ENCODE measurements at places on chromosomes 16 and 17.

- no peak for DNase-seq
These were observed 38.4 kb downstream of the RANBP10 start for GRCh38 chr16:67767953-67768352.

DNA sequence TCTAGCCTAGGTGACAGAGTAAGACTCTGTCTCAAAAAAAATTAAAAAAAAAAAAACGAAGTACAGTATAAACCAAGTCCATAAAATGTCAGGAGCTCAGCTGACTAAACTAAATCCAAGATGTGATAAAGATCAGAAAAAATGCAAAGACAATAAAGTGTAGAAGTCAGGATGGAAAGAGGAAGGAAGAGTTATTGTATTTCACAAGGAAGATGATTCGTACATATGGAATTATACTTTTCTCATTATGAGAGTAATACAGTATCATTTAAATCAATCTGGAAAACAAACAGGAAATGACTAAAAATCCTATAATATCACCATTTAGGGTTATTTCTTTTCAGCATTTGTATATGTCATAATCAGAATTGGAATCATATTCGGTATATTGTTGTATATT lies 11.4 kb upstream of the APOH start:
- DNase-seq = no peak

DNA sequence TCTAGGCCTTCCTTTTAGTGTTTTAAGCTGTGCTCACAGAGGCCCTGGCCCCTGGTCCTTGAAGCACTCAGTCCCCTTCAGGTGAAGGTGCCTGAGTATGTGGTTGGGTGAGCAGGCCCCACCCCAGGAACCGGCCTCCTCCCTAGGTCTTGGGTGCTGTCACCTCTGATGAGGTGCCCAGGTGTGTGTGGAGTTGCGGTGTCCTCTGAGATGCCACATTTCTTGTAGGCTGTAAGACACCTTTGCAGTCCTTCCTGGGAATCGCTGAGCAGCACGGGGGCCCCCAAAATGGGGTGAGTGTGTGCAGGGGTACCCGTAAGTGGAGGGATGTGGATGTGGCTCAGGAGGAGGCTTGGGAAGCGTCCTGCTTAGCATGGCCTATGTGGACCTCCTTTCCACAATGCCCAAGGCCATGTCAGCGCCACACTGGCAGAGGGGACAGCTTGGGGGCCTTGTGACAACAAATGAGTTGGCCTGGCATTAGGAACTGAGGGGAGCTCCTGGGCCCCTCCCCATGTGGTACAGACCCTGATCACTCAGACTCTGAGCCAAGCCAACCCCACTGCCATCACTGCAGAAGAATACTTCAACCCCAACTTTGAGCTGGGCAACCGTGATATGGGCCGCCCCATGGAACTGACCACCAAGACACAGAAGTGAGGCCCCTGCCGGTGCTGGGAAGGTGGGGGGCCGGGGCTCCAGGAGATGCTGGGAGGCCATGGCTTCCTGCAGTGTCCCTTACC lies 11.2 kb downstream of the CORO6 start:
- no peak for DNase-seq

GRCh38 chr17:42193969-42194899 lies at the start of gene GHDC:
TSS of gene GHDC (minus strand) at chr17:42194494. CDS start at chr17:42193581, 913 bp downstream.
- peak; percentile 87 for DNase-seq

DNA sequence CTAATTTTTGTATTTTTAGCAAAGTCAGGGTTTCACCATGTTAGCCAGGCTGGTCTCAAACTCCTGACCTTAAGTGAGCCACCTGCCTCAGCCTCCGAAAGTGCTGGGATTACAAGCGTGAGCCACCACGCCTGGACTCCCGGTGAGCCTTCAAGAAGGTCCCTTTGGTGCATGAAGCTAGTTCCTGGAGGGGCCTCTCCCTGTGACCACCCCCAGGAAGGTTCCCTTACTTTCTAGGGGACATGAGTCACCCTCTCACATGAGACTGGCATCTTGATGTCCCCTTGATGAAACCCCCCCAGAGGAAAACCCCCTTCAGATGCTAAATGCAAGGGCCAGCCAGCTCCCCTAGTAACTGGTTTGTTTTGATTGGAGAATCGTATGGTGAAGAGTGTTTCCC lies 12.8 kb downstream of the CARHSP1 start:
- no peak for DNase-seq

- DNase-seq = no peak
These were observed 236.3 kb downstream of the SEC14L1 start for GRCh38 chr17:77376795-77377709.

GRCh38 chr17:60920107-60920506 lies 242.5 kb downstream of the BCAS3 start:
- DNase-seq = no peak

GRCh38 chr17:70286391-70286790 lies 117.1 kb downstream of the KCNJ2 start:
- no peak for DNase-seq

- no peak for DNase-seq
These were observed 63.9 kb upstream of the SMIM36 start for GRCh38 chr17:55575058-55575636.

DNA sequence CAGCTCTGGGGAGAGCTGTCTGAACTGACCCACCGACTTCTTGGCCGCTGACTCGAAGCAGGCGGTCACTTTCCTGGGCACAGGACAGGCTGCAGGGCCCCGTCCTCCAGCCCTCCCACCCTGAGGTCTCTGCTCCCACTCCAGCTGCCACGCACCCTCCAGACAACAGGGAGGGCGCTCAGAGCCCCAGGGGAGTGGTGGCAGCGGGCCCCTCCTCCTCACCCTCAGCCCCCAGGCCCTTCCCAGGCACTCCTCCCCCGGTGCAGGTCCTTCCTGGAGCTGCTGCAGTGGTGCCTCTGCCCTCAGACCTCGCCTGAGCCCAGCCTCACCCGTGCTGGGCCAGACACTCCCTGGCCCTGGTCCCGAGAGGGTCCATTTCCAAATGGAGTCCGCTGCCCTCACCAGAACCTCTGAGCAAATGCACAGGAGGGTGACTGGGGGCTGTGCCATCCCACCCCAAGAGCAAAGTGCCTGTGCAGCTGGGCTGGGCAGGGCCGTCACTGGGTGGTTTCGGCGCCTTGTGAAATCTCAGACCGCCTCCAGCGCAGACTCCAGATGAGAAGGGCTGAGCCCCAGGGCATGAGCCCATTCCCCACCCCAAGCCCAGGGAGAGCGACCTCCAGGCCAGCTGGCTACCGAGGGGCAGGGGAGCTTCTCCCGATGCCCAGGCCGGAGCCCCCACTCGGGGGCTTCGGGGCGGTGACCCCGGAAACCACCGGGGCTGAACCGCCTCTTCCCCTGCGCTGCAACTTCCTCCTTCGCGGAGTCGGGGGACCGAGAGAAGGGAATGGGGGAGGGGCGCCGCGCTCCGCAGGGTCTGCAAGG lies 717 bp downstream of the CYBA start:
- no peak for DNase-seq

DNA sequence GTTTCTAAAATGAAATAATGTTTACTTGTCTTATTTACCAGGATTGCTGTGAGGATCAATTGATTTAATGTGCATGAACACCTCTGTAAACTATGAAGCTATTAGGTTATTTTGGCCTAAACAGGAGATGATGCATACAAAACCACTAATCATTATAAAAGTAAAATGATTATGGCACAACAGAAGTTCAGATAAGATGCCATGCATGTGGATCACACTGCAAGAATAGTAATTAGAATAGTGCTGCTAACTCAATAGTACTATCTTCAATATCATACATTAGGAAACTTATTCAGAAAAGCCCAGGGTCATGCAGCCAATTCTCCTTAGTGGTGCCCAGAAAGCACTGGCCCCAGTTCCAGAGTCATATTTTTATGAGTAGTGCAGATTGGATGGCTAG lies 66.9 kb downstream of the TMEM100 start:
- no peak for DNase-seq

DNA sequence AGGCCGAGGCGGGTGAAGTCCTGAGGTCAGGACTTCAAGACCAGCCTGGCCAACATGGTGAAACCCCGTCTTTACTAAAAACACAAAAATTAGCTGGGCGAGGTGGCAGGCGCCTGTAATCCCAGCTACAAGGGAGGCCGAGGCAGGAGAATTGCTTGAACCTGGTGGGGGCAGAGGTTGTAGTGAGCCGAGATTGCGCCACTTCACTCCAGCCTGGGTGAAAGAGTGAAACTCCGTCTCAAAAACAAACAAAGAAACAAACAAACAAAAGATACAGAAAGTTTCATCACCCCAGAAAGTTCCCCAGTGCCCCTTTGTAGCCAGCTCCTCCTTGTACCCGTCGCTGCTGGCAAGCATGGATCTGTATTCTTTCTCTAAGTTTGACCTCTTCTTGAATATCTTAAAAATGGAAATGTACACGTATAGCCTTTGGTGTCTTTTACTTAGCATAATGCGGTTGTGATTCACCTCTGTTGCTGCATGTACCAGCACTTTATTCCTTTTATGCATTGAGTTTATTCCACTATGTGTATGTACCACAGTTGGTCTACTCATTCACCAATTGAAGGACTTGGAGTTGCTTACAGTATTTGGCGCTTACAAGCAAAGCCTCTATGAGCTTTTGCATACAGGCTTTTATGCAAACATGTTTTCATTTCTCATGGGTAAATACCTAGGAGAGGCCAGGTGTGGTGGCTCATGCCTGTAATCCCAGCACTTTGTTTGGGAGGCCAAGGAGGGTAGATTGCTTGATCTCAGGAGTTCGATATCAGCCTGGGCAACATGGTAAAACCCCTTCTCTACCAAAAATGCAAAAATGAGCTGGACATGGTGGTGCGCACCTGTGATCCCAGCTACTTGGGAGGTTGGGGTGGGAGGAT lies 87.5 kb upstream of the CLEC18A start:
- DNase-seq = no peak

GRCh38 chr16:4365014-4365406 lies 6.6 kb upstream of the VASN start:
- no peak for DNase-seq

GRCh38 chr16:56682703-56683397 lies 580 bp downstream of the MT1X start:
- no peak for DNase-seq

GRCh38 chr16:35562471-35562870 lies 2103.1 kb downstream of the TP53TG3F start:
- DNase-seq = no peak

DNA sequence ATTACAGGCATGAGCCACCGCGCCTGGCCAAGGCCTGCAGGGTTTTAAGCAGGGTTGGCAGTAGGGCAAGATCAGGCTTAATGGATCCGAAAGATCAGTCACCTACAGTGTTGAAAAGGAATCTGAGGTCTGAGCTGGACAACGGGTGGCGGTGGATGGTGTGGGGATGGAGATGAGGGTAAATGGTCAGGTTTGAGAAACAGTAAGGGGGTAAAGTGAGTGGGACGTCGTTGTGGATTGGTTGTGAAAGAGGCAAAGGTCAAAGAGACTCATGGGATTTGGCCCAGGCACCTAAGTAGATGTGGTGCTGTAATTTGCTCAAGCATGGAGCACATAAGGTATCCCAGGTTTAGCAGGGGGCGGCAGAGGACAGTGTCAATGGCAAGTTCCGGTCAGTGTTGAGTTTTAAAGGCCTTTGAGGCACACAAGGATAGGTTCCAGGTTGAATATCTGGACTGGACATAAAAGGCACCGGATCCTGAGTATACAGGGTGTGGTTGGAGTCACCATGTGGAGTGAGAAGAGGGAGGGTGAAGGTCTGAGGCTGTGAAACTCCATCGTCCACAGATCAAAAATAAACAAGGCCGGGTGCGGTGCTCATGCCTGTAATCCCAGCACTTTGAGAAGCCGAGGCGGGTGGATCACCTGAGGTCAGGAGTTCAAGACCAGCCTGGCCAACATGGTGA lies 1.1 kb upstream of the SLC16A5 start:
- DNase-seq = no peak

GRCh38 chr16:27954191-27954590 lies 109.3 kb downstream of the GSG1L start:
- DNase-seq = no peak

- DNase-seq = no peak
These were observed 696.7 kb downstream of the MAF start for GRCh38 chr16:78903843-78904242.

- DNase-seq = no peak
These were observed 402.1 kb upstream of the ERCC4 start for GRCh38 chr16:13517841-13518240.

GRCh38 chr17:4054446-4054845 lies 88.4 kb downstream of the ZZEF1 start:
- DNase-seq = no peak

DNA sequence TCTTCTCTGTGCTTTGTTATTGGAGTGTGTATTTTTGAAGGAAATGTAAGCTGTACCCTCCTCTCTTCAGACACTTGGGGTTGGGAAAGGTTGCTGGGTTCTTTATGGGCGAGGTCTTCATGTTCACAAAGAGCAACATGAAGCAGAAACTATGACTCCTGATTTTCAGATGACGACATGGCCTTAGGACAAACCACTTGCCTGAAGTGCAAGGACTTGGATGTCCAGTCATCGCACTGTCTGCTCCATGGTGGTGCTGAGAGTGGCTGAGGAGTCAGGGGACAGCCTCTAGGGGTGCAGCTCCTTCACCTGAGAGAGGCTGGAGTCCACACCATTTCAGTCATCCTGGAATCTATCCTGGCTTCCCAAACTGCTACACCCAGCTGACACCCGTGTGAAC lies 183.9 kb upstream of the CDH5 start:
- DNase-seq = no peak

DNA sequence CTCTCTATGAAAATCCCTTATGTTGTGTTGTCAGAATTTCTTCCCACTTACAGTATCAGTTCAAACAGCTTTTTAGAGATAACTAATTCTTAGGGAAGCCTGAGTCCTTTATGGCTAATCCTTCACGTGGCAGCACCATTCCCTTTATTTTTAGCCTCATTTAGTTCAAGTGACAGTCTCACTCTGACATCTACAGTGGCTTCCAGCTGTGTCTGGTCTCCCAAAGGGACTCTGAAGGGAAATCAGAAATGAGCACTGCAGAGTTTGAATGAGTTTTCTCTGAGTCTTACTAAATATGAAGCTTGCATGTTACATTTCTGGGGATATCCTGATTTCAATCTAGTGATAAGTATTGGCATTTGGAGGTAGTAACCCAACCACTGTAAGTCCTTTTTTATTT lies 1104.1 kb downstream of the CDH11 start:
- DNase-seq = no peak

DNA sequence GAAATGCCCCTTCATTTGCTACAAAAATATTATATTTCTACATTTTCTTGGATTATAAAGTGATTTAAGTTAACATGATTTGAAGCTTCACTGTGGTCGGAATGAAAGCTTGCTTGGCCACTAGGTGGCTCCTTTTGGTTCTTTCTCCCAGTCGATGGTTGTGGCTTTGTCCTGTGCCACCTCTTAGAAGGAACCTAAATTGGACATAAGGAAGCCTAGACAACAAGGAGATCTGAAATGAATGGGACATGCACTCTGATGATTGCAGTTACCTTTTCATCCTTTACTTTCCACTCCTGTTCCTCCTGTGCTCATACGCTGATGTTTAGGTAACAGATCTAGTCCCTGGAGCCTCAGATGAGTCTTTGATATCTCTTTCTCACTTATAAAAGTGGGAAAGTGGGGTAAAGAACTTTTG lies 39.2 kb downstream of the FTO start:
- no peak for DNase-seq

- no peak for DNase-seq
These were observed 6.7 kb downstream of the NR1D1 start for GRCh38 chr17:40093580-40094201.

GRCh38 chr17:74373838-74374606 lies 6.7 kb downstream of the GPR142 start:
- no peak for DNase-seq

Measured in stimulated activated effector memory CD8-positive, alpha-beta T cell treated with anti-CD3 and anti-CD28 coated beads, Interleukin-12 subunit alpha, Interleukin-12 subunit beta, amount 100 ng/mL, for 72 hours (primary cell).